ENCODE measurements at places on chromosomes 16 and 17. TPM values are rescaled to one million over a fixed set of nuclear protein-coding genes. Genes with fewer than 3 reads are reported as not detected.

DNA sequence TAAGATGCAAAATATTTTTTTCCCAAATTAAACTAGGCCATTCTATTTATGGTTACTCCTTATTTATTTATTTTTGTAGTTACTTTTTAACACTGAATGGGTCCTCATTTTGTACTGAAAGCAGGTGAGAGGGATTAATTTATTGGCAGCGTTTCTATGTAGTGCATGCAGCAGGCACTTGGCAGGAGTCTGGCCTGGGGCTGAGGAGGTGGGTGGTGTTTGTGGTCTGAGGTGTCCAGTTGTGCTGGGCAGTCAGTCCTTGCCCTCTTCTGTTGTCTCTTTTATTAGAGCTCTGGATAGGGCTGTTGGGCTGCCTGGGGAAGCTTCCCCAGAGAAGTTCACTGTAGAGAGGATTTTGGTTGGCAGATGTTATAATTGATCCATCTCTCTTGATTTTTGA is 12.7 kb downstream of the SEC14L1 start:
- no peak overlapping the region for H3K4me3 ChIP-seq
- H3K27ac ChIP-seq: peak overlapping the region; percentile 48
- DNase-seq: no peak
- peaks cover 26% of the 10 kb centered on the region for H3K36me3 ChIP-seq

The COG4 gene
- total RNA-seq: 69.0 TPM

GRCh38 chr16:49148410-49148809 is 133.2 kb downstream of the CBLN1 start:
- no peak overlapping the region for H3K27ac ChIP-seq
- no peak for DNase-seq
- H3K4me1 ChIP-seq: no peaks in the 10 kb centered on the region
- no peak overlapping the region for H3K4me3 ChIP-seq
- no peaks in the 10 kb centered on the region for H3K36me3 ChIP-seq
- H3K27me3 ChIP-seq: no peaks in the 10 kb centered on the region

The PYCARD gene
- total RNA-seq: 21.7 TPM

The HOXB1 gene
- total RNA-seq: not detected

The JPT1 gene
- total RNA-seq: 41.2 TPM

The PLSCR3 gene
- total RNA-seq: 12.3 TPM

- H3K27ac ChIP-seq: no peak overlapping the region
- DNase-seq: peak; percentile 40
- no peaks in the 10 kb centered on the region for H3K36me3 ChIP-seq
- H3K4me1 ChIP-seq: peaks cover 9% of the 10 kb centered on the region
- H3K4me3 ChIP-seq: no peak overlapping the region
Observed at GRCh38 chr16:57634171-57634570, 5.7 kb downstream of the ADGRG1 start.

The TBC1D3G gene
- total RNA-seq: not detected

The CRHR1 gene
- not detected for total RNA-seq

DNA sequence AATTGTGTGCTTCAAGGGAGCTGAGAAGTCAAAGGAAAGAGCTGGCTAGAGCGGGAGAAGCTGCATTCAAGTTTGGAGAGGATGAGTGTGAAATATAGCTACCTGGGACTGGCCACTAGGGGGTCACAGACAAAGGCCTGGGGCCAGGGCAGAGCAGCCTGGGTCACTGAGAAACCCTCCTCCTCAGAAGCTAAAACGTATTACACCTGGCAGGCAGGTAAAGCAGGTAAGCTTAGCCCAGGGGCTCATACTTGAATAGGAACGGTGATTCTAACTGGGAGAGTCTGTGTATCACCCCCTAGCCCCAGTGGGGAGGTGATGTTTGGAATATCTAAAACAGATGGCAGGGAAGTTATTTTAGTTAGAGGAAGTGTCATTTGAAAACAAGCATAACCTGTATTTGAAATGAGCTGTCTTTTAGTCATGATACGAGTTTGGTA is 6.8 kb downstream of the KRT37 start:
- no peak for DNase-seq
- no peaks in the 10 kb centered on the region for H3K27me3 ChIP-seq
- no peak overlapping the region for H3K27ac ChIP-seq
- no peaks in the 10 kb centered on the region for H3K36me3 ChIP-seq
- H3K4me3 ChIP-seq: no peak overlapping the region
- peaks cover 5% of the 10 kb centered on the region for H3K4me1 ChIP-seq

- DNase-seq: peak; percentile 70
- H3K4me3 ChIP-seq: no peak overlapping the region
Observed at GRCh38 chr17:73342050-73342522, 30.3 kb upstream of the CDC42EP4 start.

- no peak within 1 kb of the TSS for H3K4me3 ChIP-seq
- peaks cover 2% of the 10 kb centered on the region for H3K4me1 ChIP-seq
- no peaks in the 10 kb centered on the region for H3K36me3 ChIP-seq
- no peak for DNase-seq
- no peak within 1 kb of the TSS for H3K27ac ChIP-seq
Observed at GRCh38 chr17:5115673-5116651, at the start of gene USP6. Gene USP6 (plus strand): TSS chr17:5116032. CDS start chr17:5130368, 14,336 bp downstream.

DNA sequence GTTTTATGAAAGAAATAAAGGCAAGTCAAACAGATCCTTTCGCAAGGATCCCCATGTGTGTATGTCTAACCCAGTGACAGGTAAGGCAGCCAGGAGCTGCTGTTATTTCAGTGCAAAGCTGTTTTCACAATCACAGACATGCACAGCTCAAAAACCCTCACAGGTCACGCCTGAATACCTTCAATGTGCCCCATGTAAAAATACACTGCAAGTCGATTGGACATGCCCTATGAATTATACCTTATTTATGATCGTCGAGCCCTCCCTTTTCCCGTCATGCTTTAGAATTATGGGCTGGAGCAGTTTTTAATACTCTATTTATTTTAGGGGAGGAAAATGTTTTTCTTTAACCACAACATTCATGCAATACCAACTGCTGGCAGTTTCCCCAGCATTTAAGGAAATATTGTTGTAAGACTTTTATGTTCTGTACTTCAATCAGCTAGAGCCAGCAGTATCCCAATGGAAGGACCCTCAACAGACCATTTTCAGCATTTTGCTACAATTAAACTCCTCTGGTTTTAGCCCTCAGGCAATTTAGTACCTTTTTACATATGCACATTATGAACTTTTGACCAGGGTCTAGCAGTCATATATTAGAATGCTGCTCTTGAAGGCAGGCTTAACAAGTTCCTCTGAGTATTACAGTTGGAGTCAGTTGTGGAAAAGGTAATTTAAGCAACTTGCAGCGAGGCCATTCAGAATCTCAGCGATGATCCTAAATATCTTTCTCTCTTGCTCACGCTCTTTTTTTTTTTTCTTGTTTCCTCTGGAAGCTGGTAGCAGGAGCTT is 362.2 kb downstream of the WWOX start:
- H3K4me1 ChIP-seq: no peaks in the 10 kb centered on the region
- DNase-seq: no peak
- no peaks in the 10 kb centered on the region for H3K27me3 ChIP-seq
- no peaks in the 10 kb centered on the region for H3K36me3 ChIP-seq
- no peak overlapping the region for H3K27ac ChIP-seq

Data from adrenal gland (tissue), 19 donors.